Keratinocyte (primary cell): ENCODE measurements at places on chromosomes 7 and 10. TPM values are rescaled to one million over a fixed set of nuclear protein-coding genes. Genes with fewer than 3 reads are reported as not detected.

Gene KIF11
- 1.5 to 10.6 TPM (median 6.3 TPM) in 3 replicates for polyA plus RNA-seq

Gene TRIM8
- 16.9 to 45.1 TPM (median 24.8 TPM) in 3 replicates for polyA plus RNA-seq

Gene TAS2R4
- 0.24 to 0.73 TPM (median 0.68 TPM) in 3 replicates for polyA plus RNA-seq

Gene PRLHR
- polyA plus RNA-seq, result not detected in 3 replicates

Gene SSC4D
- 0.98 to 1.6 TPM (median 1.1 TPM) in 3 replicates for polyA plus RNA-seq

Gene IGFBP3
- 0.95 to 83.3 TPM (median 14.0 TPM) in 3 replicates for polyA plus RNA-seq

Gene CHST12
- 5.0 to 8.3 TPM (median 7.0 TPM) in 3 replicates for polyA plus RNA-seq

Gene HOXA2
- polyA plus RNA-seq, result 0.22 to 1.1 TPM (median 0.71 TPM) in 3 replicates

Gene SDHAF3
- 16.9 to 32.8 TPM (median 18.4 TPM) in 3 replicates for polyA plus RNA-seq

Gene NPFFR1
- polyA plus RNA-seq, result not detected in 3 replicates

Gene ELOVL3
- 0.10 to 0.42 TPM (median 0.26 TPM) in 3 replicates for polyA plus RNA-seq

Gene COMMD3
- polyA plus RNA-seq, result 29.3 to 59.5 TPM (median 39.2 TPM) in 3 replicates

Gene ATP6V0A4
- polyA plus RNA-seq, result 0.24 to 0.45 TPM (median 0.34 TPM) in 3 replicates

Gene ST8SIA6
- not detected in 3 replicates for polyA plus RNA-seq

Gene THSD7A
- polyA plus RNA-seq, result not detected in 3 replicates

Gene PILRA
- polyA plus RNA-seq, result 0.17 to 0.59 TPM (median 0.33 TPM) in 3 replicates

Gene TLL2
- 0.48 to 1.6 TPM (median 0.83 TPM) in 3 replicates for polyA plus RNA-seq

Gene ADCYAP1R1
- not detected in 3 replicates for polyA plus RNA-seq

Gene PRR15
- polyA plus RNA-seq, result 0.81 to 2.0 TPM (median 1.8 TPM) in 3 replicates
